ENCODE measurements at places on chromosomes 12 and 14.
A peak's percentile ranks its signal among the peaks of the same experiment; 100 is the strongest.

DNA sequence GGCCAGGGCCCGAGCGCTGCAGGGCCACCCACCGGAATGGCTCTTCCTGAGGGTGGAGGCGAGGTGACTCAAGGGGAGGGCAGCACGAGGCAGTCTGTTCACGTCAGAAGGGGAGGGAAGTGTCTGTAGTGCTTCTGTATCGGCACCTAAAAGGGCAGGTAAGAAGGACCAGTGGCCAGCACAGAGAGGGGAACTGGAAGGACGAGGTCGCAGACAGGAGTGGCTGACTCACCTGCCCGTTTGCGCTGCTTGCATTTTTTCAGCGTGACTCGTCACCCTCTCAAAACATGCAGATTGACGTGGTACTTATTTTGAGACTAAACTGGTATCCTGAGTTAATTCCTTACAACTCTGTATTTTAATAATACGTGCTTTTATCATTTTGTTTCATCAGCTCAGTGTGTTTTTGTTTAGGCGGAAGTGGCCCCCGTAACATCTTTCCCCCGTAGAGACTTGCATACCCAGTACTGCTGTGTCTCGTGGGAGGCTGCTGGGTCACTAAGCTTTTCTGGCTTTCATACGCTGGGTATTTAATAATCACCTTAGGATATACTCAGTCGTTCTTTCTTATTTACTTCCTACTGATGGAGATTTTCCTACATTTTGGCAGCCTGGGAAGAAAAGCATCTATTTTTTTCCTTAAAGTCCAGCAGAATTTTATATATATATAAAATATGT, 26.4 kb downstream of the SFSWAP start:
- no peak for DNase-seq

DNA sequence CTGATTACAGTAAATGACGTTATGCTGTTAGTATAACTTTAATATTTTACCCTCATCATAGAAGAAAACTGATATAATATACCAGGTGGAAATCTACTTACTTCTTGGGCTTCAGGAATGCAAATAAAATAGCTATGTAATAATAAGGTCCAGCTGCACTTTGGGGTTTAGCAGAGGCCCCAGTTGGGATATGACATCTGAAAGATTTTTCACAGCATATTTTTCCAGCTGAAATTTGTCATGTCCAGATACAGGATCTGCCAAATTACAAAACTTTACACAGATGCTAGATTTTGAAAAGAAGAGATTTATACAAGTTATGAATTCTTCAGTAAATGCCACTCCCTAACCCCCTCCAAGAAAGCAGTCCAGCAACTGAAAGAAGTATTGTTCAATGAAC, 29.2 kb upstream of the DCN start:
- DNase-seq: peak; percentile 61

DNA sequence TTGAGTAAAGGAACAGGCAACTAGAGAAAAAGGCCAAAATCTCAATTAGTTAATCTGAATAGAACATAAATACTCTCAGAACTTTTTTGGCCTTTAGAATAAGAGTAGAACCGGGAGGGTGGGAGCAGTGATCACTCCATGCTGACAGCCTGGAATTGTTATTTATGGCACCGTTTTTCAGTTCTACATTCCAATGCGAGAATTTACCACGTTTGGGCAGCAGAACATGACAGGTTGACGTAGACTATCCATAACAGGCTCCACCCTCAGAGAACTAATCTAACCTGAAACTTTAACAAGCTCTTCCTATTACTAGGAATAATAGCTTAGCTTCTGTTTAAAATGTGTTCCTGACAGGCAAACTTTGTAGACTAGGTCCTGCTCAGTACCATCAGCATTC, 379.1 kb downstream of the SEC23A start:
- DNase-seq: no peak

- DNase-seq: no peak
Measured at GRCh38 chr12:103813949-103814348, 27.1 kb downstream of the NT5DC3 start.

DNA sequence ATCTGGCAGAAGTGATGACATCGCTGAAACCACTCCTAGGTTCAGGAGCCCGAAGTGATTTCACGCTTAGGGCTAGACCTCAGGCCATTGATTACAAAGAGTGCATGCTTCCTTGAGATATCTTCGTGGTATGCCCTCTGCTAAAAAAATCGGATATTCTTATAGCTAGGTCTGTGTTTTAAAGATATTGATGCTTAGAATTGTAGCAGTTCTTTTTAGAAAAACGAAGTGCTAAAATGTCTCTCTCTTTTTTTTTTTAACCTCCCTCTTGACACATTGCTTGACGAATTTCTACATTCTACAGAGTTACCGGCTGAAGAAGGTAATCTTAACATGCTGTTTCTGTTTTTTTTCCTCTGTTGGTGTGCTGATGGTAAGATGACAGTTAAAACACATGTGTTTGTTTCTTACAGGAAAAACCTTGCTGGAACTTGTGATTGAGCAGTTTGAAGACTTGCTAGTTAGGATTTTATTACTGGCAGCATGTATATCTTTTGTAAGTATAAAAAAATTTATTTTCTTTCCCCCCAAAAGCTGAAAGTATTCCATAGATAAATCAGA, 1.3 kb downstream of the ATP2A2 start:
- no peak for DNase-seq
